GM04504 (cell line): ENCODE measurements at places on chromosomes 6 and 20.

- DNase-seq, result no peak
Measured at GRCh38 chr6:140009286-140009685, 634.8 kb upstream of the CITED2 start.

DNA sequence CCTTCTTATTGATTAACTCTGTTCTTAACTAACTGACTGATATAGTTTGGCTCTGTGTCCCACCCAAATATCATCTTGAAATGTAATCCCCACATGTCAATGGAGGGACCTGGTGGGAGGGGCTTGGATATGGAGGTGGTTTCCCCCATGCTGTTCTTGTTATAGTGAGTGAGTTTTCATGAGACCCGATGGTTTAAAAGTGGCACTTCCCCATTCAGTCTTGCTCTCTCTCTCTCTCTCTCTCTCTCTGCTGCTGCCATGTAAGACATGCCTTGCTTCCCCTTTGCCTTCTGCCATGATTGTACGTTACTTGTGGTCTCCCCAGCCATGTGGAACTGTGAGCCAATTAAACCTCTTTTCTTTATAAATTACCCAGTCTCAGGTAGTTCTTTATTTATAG, 81.8 kb upstream of the SPACA1 start:
- no peak for DNase-seq

- DNase-seq, result no peak
Measured at GRCh38 chr6:85121158-85121557, 328.7 kb upstream of the NT5E start.

DNA sequence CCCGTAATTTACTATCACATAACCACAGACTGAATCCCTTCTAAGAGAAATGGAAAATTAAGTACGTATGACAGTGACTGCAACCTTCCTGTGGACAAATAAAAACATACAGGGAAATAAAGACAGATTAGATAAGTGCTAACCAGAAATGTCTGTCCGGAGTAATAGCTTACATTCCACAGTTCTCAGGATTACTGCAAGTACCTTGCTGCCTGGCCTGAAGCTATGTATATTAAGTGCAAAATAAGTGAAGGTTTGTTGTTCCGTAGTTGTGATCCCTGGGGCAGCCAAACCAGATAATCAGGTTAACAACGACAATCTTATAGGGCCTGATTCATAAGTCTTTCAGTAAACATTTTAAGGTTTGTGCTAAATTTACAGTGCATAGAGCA, 2.8 kb downstream of the NEDD9 start:
- no peak for DNase-seq

DNA sequence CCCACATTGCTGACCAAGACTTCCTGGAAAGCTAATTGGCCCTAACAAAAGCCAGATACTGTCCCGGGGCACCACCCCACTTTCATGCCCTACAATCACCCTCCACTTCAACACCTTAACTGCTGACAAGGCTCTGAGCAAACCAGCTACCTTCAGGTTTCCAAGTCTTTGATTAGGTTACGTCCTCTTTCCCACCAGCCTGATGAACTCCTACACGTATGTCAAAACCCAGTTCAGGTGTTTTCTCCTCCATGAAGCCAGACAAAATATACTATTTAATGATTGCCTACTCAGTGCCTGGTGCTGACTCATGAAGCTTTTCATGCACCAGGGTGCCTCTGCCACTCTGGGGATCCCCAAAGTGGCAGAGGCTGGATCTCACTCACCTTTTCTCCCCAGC, 58.6 kb downstream of the CDH22 start:
- no peak for DNase-seq

DNA sequence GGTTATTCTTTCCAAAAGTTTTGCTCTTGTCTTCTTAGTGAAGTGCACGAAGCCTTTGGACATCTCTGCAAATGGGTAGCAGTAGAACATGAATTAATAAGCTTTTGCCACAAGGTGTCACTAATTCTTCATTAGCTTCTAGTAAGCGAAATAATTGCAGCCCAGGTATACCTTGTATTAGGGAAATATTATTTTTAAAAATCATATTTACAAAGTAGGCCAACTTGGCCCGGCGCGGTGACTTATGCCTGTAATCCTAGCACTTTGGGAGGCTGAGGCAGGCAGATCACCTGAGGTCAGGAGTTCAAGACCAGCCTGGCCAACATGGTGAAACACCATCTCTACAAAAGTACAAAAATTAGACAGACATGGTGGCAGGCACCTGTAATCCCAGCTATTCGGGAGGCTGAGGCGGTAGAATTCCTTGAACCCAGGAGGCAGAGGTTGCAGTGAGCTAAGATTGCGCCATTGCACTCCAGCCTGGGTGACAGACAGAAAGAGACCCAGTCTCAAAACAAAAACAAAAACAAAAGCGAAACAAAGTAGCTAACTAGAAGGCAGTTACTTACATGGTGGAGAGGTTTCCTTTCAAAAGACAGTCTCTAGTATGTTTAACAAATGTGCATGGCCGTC, 8.8 kb upstream of the RSPH3 start:
- no peak for DNase-seq

- DNase-seq, result peak; percentile 69
Measured at GRCh38 chr6:74069089-74069581, 373.1 kb downstream of the CD109 start.
